H54 (cell line): ENCODE measurements at places on chromosomes 3 and 15.

- no peak for DNase-seq
Observed at GRCh38 chr3:144821583-144821982, 850.0 kb downstream of the DIPK2A start.

- no peak for DNase-seq
Observed at GRCh38 chr15:80887148-80887547, 102.5 kb downstream of the MESD start.

- no peak for DNase-seq
Observed at GRCh38 chr3:170258105-170258487, 35.9 kb downstream of the PRKCI start.

DNA sequence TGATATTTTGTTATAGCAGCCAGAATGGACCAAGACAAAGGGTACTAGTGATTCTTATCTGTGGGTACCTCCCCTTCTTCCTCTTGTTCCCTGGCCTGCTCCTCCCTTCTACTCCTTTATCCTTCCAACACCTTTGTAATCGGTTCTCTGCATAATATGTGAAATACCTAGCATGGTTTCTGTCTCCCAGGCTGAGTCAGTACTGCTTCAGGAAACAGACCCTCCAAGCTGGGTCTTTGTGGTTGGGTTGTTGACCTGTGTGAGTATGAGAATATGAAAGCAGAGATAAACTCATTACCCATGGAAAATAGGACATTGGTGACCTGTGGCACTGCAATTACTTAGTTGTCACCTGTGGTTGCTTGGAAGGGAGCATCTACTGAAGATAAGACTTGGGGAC, 69.3 kb upstream of the KLF13 start:
- DNase-seq, result no peak

GRCh38 chr3:153160451-153161137, 1.4 kb upstream of the RAP2B start:
- DNase-seq, result peak; percentile 83

GRCh38 chr3:21435871-21436270, 315.1 kb downstream of the ZNF385D start:
- peak; percentile 23 for DNase-seq

DNA sequence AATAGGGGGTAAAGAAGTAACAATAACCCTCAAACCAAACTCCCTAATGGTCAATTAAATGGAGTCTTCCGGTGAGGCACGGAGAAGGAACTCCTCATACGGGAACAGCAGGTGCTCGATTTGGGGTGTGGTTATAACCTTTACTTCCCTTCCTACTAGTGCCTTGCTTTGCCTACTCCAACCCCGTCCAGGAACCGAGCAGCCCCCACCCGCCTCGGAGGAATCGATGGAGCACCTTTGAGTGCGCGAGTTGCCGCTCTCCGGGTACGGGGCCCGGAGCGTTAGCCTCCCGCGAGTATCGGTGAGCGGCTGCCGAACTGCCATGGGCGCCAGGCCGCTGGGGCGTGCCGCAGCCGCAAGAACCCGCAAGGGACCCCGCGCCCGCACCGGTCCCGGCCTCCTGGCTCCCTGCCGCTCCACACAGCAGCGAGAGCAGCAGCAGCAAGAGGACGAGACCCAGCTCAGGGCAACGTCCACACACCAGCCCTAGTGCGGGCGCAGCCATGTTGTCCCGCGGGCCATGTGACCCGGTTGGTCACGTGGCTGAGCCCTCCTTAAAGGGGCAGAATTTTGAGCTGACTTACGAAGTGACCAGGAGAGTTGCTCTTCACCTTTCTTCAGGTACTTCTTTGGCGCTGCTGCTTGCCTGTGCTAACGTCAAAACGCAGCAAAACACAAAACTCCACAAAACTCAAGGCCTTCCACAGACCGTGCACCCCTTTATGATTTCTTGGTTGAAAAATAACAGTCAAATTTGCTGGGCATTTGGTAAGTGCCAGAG, at the start of gene SUMF1:
Gene SUMF1, minus strand, starts transcription at position 529 of the 781 bp plus-strand sequence. Its CDS starts 24 bp downstream, at position 505.
- DNase-seq, result peak; percentile 74

GRCh38 chr15:78739996-78740903, 71.0 kb downstream of the ADAMTS7 start:
- DNase-seq, result no peak

DNA sequence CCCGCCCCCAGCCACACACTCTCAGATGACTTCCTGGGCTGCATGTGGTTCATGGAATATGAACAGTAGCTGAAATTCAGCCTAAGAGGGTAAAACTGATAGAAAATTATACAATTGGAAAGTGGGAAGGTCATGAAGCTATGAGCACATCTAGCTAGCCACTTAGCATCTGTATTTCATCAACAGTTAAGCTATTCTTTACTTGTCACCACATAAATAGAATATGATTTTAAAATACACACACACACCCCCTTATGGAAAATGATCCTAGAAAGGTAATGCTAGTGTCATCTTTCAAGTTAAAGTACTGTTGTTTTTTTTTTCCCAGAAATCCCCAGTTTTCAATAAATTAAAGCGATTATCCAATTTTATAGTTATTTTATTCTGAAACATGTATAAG, 3.6 kb downstream of the MAP4 start:
- DNase-seq, result no peak

DNA sequence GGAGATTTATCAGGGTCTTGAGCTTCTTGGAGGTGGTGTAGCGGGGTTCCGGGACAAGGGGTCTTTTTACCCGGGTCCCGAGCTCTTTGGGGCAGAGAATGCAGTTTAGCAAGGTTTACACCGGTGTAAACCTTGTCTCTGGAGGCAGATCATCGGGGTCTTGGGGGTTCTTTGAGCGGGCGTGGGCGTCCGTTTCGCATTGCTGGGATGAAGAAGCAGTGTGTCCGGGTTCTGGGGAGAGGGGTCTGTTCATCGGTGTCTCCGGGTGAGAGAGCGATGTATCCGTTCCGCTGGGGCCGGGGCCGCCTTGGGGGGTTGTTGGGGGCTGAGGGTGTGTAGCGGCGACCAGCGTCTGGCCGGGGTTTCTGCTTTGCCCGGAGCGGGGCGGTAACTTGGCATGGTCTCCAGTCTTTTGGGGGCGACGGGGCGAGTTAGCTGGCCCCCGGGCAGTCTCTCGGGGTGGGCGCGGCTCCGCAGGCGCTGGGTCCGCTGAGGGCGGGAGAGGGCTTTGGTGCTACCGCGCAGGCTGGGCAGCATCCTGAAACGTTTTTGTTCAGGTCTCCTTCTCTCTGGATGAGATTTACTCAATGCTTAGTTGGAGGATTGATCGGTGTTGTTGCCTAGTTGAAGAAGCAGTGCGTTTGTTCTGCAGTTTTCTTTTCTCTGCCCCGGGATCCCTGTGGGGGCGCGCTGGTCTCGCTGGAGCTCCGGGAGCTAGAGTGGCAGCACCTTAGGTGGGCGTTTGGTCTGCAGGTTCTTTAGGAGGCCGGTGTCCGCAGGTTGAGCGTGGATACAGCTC, 843 bp downstream of the GLCE start:
- no peak for DNase-seq

- no peak for DNase-seq
Observed at GRCh38 chr3:29581311-29581710, 300.4 kb downstream of the RBMS3 start.

GRCh38 chr15:51132384-51133139, 37.9 kb upstream of the TNFAIP8L3 start:
- DNase-seq, result peak; percentile 32

DNA sequence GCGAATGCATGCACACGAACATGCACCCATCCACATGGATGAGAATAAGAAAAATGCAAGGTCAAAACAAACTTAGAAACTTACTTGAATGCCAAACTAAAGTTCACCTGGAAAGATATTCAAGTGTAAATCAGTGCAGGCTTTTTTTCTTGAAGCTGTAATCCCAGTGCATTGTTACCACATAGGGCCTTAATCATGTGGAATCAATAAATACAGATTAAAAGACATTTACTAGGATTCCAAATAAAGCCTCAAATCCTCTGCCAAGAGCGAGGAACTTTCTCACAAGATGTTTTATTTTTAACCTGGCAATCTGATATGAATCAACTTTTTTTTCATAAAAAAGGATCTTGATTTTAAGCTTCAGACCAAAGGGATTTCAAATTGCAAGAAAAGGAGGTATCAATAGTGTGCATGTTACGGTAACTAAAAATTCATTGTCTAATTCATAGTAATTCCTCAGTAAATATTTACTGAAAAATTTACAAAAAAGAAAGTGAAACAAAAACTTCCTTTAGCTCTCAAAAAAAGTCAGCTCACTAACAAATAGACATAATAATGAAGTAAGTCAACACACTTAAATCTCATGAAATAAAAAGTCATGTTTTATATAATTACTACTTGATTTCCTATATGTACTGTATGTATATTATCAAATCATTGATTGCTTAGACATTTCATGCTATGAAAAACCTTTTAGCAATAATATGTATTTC, 978.6 kb downstream of the PLOD2 start:
- no peak for DNase-seq

- no peak for DNase-seq
Observed at GRCh38 chr3:52983336-52983807, 62.5 kb downstream of the SFMBT1 start.

- no peak for DNase-seq
Observed at GRCh38 chr3:13644341-13645117, 95.6 kb downstream of the FBLN2 start.

GRCh38 chr3:52649461-52650210, 36.1 kb downstream of the PBRM1 start:
- DNase-seq, result no peak

GRCh38 chr3:27544372-27544865, 60.2 kb upstream of the SLC4A7 start:
- DNase-seq, result no peak

GRCh38 chr15:65434201-65434600, 11.5 kb upstream of the IGDCC4 start:
- DNase-seq, result no peak

DNA sequence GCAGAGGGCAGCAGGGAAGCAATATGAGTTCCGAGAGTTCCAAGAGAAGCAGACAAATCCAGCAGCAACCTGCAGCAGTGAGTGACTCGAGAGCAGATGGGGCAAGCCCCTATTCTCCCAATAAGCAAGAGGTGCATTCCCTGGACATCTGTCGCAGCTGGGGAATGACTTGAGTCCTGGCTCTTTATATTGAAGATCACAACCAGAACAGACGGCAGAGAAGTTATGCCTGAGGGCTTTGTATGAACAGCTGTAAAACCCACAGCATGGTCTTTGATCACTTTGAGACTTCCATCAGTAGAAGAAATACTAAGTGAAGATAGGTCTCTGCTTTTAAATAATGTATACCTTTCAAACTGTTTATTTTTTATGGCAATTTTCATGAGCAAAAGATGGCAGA, 23.6 kb upstream of the C3orf22 start:
- DNase-seq, result no peak

DNA sequence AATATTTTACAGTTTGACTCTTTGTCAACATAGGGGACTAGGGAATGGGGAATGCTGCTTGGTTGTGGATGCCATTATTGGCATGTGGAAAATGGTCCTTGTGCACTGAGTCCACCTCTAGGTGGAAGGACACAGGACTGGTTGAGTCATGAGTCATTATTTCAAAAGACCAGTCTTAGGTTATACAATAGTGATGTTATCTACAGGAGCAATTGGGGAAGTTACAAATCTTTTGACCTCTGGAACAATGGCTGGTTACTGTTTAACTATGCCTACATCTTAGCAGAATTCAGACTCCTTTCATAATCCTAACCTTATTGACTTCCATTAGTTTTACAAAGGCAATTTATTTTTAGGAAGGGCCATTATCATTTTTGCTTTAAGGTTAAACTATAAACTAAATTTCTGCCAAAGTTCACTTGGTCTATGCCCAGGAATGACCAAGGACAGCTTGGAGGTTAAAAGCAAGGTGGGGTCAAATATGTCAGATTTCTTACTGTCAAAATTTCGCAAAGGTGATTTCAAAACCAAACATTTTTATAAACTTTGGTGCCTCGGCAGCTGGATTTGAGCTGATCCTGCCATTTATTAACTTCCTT, 11.8 kb upstream of the CCR8 start:
- DNase-seq, result no peak

GRCh38 chr3:25904206-25904605, 114.3 kb downstream of the OXSM start:
- no peak for DNase-seq

DNA sequence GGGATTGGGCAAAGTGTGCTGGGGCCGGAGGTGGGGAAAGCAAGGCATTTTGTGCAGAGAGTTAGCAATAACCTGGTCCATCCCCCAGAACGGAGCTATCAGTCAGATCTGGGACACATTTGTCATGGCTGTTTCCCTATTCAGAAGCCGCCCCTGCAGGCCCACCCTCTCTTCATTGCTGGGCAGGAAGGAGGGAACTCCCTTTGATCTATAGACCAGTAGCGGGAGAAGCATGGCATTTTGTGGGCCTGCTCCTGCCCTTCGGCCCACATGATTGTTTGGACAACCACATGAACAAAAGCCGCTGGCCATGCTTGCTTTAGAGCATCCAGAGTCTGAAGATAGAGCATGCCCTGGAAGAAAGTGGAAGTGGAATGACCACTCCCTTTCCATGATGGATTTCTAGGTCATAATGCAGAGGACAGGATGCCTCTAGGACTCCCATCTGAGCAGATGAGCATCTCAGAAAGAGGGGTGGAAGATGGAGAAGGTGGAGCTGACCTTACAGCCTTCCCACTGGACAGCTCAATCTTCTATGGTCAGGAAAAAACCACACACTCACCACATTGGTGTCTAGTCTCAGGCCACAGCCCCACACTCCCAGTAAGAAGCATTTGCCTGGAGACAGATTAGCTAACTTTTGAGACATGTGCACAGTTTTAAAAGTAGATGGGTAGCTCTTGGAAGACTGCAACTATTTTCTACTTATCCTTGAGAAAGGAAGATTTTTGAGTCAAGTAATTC, 11.9 kb upstream of the LRTM1 start:
- no peak for DNase-seq

- no peak for DNase-seq
Observed at GRCh38 chr3:111538681-111539083, 3.3 kb upstream of the CD96 start.
